Prostate gland (tissue), 2 donors: ENCODE measurements at places on chromosomes 6 and 20.
A peak's percentile ranks its signal among the peaks of the same experiment; 100 is the strongest.

DNA sequence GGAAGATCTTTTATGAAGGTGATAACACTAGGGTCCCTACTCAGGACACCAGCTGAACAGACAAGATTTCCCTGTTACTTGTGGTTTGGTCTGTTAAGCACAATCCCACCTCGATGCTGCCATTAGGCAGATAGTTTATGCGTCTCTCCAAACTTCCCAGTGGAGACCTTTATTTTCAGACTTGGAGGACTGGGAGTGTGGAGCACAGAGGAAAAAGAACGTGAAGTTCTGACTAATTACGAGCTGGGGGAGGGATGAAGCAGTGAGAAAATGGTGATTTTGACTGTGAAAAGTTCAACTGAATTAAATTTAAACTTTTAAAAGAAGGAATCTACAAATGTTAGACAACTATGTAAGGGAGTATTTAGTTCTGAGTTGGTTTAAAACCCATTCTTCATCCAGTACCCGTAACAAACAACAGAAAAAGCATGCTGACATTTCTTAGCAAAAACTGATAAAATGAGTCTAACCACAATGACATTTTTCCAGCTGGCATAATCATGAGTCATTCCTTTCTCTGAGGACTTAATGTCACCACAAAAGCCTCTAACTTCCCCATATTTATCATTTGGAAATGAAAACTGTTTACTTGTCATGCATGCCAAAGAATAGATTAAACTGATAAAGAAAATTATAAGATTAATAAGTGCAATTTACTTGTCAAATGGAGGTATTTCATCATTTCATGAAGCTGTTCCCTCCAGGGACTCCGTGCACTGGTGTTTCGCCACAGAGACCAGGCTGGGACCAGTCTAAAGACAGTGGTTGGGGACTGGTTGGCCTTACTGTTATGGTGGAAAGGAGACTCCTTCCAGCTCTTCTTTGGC is 113.3 kb upstream of the SSTR4 start:
- DNase-seq: no peak

GRCh38 chr6:23600118-23600517 is 525.9 kb upstream of the NRSN1 start:
- no peak for DNase-seq

DNA sequence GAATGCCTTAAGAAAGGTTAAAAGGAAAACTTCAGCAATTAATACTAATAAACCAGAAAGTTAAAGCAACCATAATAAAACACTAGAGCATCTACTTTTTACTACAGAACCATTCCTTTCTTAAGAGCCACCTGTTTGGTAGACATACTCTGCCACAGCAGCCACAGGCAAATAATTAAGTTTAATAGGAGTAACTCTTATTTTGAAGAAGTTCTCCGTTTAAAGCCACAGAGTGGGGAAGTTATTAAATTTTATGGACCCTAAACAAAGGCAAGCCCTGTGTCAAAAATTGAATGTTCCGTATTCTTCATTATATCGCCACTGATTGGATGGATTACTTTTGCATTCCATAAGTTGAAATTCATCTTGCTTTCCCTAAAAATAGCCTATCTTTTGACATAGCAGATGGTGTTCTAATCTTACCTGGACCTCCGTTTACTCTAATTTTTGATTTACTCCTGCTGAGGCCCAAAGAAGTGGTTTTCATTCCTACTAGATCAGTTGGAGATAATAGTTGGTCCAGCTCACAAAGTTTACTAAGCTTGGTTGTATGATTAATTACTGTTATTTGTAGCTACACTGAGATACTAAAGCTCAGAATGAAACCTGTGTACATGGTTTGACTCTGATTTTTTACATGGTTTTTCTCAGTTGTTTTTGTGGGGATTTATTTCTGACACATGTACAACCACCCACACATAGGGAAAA is 140.4 kb upstream of the SUPT3H start:
- no peak for DNase-seq

- DNase-seq: no peak
Measured at GRCh38 chr6:131210469-131210868, 75.2 kb downstream of the AKAP7 start.

DNA sequence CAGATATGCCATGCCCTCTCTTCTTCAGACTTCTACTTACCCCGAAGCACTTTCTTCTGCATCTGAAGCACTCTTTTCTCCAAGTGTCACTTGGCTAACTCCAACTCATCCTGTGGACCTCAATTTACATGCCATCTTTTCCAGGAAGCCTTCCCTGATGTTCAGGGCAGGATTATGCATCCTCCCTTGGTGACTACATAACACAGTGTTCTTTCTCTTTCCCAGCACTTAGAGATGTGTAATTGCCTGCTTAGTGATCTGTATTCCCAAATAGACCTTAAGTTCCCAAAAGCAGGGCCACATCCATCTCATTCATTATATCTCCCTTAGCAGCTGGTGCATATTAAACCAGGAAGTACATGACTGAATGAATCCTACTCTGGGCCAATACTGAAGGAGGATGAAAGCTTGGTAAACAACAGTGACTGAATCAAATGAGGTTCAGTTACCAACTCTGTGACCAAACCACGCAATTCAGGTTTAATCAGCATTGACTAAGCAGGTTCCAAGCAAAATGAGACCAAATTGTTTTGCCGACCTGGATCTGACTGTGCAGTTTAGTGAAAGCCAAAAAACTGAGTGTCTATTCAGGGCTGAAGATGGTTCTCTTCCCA is 121.4 kb upstream of the TCF21 start:
- DNase-seq: no peak

GRCh38 chr20:49567421-49568277 is at the start of gene PTGIS:
Gene PTGIS, minus strand, starts transcription at chr20:49568137. Its CDS starts 21 bp downstream, at chr20:49568116.
- no peak for DNase-seq

- DNase-seq: no peak
Measured at GRCh38 chr6:153634416-153634815, 404.6 kb upstream of the OPRM1 start.

DNA sequence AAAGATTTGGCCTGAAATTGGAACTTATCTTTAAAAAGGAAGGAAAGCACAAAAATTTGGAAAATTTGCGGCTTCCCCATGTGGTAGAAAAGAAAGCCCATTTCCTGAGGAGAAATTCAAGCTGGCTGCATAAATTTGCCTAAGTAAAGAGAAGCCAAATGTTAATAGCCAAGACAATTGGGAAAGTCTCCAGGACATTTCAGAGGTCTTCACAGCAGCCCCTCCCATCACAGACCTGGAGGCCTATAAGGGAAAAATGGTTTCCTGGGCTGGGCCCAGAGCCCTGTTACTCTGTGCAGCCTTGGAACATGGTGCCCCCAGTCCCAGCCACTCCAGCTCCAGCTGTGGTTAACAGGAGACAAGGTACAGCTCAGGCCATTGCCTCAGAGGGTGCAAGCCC is 736.5 kb downstream of the HACE1 start:
- DNase-seq: no peak

DNA sequence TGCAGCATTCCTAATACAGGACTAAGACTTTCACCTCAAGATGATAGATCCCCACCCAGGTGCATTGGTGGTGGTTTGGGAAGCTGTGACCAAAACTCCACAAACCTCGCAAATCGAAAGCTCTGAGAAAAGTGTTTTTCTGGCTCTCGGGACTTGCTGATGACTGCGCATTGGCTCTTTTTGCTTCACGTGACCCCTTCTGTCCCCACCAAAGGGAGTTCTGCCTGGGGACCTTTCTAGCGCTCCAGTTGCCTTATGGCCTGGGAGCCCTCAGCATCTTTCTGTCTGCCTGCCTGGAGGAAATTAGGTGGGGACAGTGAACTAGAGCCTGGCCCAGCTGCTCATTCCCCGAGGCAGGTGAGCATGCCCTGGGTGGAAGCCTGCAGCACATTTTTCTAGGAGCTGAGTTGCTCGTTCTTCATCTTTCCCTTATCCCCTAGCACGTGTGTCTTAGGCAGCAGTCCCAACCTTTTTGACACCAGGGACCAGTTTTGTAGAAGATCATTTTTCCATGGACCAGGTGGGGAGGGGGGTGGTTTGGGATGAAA is 90.2 kb downstream of the TXNDC5 start:
- DNase-seq: no peak

DNA sequence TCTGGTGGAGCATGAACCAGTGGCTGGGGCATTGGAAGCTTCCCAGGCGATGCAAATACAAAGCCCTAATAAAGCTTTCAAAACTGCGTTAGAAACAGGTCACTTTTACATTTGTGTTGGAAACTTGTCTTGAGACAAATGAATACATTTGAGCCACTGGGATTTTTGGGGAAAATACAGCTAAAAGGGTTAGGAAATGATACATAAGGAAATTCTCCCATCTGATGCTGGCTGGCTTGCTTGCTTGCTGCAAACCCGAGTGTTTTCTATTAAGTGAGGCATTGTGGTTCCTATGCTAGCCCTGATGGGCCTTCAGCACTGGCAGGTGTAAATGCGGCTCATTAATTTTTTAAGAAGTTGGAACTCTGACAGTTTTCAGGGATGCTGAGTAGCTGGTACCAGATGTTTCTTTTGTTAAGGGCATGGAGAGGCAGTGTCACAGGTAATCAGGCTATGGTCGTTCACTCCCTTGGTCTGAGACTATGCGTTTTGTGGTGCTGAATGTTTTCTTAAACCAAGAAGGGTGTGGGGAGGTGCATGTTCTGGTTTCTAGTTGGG is 35.2 kb downstream of the RREB1 start:
- DNase-seq: no peak

GRCh38 chr6:88494401-88495140 is 328.4 kb upstream of the CNR1 start:
- no peak for DNase-seq

GRCh38 chr20:10093087-10093591 is 58.4 kb downstream of the ANKEF1 start:
- DNase-seq: no peak

DNA sequence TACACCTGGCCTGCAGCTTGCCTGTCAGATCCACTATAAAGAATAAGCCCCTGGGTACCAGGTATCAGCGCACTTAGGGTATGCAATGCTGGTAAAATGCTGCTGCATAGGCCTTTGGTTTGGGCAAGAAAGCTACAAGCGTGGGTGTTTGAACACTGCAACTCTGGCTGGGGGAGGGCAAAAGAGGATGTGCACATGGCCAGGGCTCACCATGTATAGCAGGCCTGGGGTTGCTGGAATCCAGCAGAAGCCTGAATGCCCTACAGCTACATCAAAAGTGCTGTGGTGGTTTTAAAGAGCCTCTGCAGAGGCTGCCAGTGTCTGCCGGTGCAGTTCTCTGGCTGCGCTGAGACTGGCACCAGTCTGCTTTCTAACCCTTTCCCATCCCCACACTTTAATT is 51.7 kb downstream of the UQCC1 start:
- no peak for DNase-seq

GRCh38 chr20:36969478-36970186 is 18.1 kb upstream of the SAMHD1 start:
- DNase-seq: no peak

DNA sequence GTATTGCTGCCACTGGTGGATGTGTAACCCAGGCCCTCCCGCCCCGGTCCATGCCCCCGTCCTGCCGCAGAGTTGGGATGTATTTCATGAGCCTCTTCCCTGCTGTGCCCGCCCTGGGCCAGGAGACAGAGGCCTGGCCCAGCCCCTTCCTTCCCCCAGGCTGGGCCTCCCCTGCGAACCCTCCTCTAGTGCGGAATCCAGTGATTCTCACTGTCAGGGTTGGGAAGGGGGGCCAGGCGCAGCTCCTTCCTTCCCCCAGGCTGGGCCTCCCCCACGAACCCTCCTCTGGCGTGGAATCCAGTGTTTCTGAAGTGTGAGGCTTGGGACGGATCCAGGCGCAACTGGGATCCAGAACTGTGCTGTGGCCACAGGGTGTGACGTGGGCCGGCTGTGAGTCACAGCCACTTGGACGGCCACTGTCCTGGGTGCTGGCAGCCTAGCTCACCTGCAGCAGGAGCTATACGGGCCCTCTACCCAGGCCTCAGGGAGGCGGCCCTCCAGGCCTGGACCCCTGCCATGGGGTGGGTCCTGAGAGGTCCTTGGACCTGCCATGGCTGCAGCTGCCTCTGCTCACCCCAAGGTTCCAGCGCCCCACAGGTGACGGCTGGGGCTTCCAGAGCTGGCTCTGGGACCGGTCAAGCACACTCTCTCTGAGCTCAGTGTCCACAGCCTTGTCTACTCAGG is 28.3 kb downstream of the COL20A1 start:
- no peak for DNase-seq

DNA sequence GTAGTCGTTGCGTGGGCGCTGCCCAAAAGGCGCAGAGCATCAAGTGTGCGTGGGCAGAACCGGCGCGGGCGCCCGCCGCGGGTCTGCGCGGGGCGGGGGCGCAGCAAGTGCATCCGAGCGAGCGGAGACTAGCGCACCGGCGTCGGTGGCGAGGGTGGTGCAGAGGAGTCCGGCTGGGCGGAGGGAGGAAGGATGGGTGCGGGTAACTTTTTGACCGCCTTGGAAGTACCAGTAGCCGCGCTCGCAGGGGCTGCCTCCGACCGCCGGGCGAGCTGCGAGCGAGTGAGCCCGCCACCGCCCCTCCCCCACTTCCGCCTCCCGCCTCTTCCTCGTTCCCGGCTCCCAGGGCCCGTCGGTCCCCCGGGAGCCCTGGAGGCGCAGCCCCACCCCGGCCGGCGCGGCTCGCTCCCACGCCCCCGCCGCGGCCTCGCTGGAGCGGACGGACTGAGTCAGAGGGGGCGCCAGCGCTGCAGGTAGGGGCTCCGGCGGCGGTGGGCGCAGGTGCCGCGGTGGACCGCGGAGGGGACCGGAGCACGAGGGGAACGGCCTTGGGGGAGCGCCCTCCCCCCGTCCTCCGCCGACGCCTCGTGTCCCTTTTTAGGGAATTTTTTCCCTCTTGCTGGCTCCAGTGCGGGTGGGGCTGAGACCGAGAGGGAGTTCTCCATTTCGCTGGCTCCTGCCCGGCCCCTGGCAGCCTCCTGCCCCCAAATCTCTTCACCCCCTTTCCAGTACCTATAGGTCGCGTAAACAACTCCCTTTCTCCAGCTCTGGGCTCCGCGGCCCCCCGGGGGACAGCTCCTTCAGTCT is 1.6 kb upstream of the DBNDD2 start:
- DNase-seq: peak; percentile 63

- no peak for DNase-seq
Measured at GRCh38 chr20:36274181-36274841, 31.8 kb upstream of the DLGAP4 start.

DNA sequence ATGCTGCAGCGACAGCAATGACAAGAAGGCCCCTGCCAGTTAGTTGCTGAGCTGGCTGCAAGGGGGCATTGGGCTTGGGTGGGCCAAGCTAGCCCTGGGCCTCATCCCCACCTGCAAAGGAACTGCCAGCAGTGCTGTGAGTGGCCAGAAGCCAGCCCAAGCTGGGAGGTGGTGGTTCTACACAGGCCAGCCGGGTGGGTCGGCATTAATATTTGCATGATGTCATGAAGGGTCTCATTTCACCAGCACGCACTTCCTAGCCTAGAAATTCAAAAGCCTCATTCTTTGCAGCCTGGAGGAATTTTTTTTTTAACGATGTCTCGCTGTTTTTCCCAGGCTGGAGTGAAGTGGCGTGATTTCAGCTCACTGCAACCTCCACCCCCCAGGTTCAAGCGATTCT is 62.0 kb downstream of the IYD start:
- DNase-seq: no peak

GRCh38 chr6:33061987-33062386 is 11.5 kb downstream of the HLA-DPA1 start:
- DNase-seq: no peak

- DNase-seq: no peak
Measured at GRCh38 chr6:43772681-43773049, 2.7 kb downstream of the VEGFA start.
